Fibroblast of the aortic adventitia (primary cell): ENCODE measurements at places on chromosomes 5 and 9. TPM values are rescaled to one million over a fixed set of nuclear protein-coding genes. Genes with fewer than 3 reads are reported as not detected.

DNA sequence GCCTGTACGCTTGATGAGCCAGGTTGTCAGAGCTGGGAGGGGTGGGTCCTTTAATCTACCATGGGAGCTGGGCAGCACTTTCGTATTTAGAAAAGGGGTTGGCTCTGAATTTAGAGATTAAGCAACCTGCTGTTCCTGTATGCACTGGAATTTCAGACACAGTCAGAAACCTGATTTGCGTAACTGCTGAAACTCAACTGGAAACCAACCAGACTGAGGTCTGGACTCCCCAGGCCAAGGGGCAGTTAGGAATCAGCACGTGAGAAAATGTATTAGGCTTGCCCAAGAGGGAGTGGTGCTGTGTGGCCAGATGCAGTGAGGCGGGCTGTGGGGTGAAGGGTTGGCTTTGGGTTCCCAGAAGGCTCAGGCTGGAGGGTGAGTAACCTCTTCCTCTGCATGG is 235.0 kb downstream of the GOLPH3 start:
- DNase-seq, result no peak

DNA sequence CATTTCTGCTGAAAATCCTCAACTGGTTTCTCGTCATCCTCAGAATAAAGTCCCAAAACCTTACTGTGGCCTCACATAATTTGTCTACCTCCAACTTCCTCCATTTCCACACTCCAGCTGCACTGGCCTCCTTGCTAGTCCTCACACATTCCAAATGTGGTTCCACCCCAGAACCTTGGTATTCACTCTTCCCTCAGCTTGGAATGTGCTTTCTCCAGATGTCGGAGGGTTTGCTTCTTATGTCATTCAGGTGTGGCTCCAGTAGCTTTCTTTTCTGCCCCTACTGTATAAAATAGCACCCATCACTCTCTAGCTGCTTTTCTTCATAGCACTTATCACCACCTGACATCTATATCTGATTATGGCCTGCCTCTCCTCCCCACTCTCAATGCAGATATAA is 102.5 kb upstream of the IFNK start:
- no peak for DNase-seq

- DNase-seq, result no peak
Measured at GRCh38 chr9:129307227-129307970, 129.3 kb upstream of the IER5L start.

GRCh38 chr5:97838214-97838613 is 655.2 kb upstream of the RIOK2 start:
- DNase-seq, result peak; percentile 97

DNA sequence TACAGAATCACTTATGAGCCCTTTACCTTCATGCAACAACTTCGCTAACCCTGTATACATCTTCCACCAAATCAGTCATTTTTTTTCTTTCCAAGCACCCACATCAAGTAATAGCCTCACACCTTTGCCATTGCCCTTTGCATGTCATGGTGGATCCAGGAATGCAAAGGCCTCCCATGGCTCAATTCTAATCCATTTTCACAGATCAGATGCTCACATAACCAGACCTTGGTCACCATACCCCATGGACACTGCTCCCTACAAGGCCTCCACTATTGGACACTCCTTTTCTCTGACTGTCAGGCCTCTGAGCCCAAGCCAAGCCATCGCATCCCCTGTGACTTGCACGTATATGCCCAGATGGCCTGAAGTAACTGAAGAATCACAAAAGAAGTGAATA is 179.5 kb downstream of the RASEF start:
- no peak for DNase-seq

DNA sequence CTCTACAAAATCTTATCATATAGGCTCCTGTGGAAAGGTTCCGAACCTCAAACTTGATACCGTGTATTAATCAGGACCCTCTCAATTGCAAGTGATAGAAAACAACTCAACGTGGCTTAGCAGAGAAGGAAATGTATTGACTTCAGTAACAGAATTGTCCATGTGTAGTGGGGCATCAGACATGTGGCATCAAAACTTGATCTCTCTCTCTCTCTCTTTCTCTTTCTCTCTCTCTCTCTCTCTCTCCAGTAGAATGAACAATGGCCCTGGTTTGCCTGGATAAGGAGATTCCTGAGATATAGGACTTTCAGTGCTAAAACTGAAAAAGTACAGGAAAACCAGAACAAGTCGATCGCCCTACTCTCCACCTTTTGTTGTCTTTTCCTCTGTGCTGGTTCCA is 168.2 kb downstream of the DRD1 start:
- DNase-seq, result no peak

GRCh38 chr9:84141741-84142370 is 161.3 kb downstream of the RMI1 start:
- no peak for DNase-seq

Gene PCDHB14
- 0.45 and 0.74 TPM in 2 replicates for total RNA-seq

Gene ANKRD18A
- total RNA-seq, result 0.09 TPM in 1 of 2 replicates, not detected in the other

Gene FBN2
- 19.8 and 45.1 TPM in 2 replicates for total RNA-seq

Gene IFNA21
- not detected in 2 replicates for total RNA-seq

Gene ADGRV1
- 0.18 and 0.25 TPM in 2 replicates for total RNA-seq
